ENCODE measurements at places on chromosomes 1 and 21.

DNA sequence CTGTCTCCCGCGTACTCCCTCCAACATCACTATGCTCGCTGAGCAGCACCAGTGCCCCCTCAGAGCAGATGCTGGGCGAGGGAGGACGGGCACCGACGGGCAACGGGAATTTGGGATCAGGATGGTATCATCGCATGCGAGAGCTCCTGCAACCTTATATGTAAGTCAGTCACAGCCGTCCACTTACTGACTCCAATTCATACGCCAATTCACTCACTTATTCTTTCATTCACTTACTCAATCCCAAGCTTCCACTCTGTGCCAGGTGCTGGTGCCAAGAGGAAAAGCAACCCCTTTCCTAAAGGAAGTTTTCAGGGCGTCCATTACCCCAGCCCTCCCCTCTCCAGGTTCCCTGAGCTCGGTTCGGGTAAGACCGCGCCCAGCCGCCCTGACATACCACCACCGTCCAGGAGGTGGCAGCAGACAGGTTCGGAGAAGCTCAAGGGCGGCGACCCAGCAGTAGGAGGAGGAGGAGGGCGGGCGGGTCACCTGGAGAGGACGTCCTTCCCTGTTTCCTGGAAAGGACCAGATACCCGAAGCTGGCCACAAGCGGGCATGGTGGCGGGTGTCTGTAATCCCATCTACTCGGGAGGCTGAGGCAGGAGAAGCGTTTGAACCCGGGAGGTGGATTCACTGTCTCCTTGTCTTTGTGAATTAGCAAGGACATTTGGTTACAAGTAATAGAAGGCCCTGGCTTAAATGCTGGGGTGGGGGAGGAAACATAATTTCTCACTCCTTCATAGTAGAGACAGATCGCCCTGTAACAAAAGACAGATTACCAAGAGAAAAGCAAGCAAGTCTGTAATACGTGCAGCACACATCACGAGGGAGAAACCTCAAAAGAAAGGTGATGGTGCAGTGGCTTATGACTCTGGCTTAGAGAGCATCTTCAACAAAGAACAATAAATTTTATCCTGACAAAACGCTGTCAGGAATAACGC, 7.6 kb upstream of the IL22RA1 start:
- peak; percentile 87 for DNase-seq

DNA sequence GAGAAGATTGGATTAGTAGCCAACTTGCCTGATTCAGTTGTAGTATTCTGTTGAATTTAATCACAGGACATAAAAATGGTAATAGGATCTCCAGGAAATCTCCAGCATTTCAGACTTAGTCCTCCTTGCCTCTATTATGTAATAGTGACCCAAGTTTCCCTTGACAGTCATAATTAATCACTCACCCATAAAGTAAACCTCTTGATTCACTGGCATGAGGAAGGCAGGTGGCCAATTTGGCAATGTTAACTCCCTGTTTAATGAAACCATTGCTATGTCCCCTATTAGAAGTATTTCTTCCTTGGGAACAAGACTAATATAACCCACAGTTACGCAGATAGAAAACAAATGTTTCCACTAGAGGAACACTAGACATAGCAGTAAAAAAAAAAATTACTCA, 604.8 kb upstream of the CXADR start:
- no peak for DNase-seq

GRCh38 chr1:112544751-112545150, 36.0 kb downstream of the WNT2B start:
- DNase-seq: no peak

DNA sequence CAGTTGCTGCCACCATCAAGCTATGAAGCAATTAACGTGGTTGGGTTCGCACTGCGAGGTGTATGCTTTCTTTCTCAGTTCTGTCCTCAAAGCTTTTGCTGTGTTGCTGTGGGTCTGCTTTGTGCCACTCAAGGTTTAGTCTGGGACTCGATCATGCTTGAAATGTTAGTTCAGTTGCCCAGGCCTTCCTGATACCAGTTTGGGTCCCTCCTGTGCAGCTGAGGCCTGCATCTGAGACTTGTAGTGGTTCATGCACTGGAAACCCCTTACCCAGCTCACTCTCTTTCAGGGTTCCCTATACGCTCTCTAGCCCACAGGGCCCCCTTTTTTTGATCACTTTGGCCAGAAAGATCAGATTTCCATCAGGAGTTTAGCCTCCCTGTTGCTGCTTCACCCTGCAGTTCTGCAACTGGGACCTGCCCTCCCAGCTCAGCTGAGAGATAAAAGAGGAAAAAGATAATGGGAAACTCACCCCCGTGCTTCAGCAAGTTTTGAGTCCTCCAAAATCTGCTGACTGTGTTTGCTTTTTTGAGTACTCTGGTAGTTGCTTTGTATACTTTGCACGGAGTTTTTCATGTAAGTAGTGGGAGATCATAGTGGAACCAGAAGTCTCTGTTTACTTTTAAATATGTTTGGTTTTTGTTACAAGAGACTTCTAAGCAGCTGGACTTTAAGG, 317.0 kb downstream of the HHAT start:
- DNase-seq: peak; percentile 24

GRCh38 chr1:170209125-170209524, 63.4 kb downstream of the NTMT2 start:
- no peak for DNase-seq

DNA sequence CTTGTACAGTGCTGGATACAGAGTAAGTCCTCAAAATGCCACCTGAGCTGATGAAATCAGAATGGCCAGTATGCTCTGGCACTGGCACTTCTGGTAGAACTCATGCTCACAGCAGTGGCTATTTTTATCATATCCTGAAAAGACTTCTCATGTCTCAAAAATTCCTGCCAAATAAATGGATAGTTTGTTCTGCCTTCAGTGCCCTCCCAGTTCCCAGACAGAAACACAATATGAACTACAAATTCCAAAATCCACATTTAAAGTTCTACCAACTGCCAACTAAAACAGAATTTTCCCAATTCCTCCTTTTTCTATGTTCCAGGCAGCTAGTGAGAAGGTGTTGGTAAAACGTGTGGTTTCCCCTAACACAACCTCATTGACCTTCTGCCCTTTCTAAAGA, 51.4 kb upstream of the RGS1 start:
- no peak for DNase-seq

- DNase-seq: peak; percentile 65
These were observed at the start of gene GBP3 for GRCh38 chr1:89022167-89022959. Gene GBP3, minus strand, starts transcription at chr1:89022866. Its CDS starts 2,145 bp downstream, at chr1:89020721.

DNA sequence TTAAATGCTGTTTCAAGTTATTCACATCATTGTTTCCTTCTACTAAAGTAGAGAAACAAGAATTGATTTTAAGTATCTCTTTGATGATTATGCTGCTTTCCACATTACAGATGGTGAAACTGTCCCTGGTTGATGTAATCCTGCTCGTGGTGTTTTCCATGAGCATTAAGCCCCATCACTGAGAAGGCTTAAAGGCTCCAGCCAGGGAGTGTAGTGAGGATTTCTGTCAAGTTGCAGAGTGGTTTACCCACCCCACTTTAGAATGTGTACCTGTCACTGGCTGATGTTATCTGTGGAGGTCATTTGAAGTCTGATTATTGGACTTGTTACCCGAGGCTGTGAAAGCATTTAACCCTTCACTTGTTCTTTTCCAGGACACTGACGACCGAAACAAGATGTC, 12.9 kb downstream of the CERS2 start:
- no peak for DNase-seq

DNA sequence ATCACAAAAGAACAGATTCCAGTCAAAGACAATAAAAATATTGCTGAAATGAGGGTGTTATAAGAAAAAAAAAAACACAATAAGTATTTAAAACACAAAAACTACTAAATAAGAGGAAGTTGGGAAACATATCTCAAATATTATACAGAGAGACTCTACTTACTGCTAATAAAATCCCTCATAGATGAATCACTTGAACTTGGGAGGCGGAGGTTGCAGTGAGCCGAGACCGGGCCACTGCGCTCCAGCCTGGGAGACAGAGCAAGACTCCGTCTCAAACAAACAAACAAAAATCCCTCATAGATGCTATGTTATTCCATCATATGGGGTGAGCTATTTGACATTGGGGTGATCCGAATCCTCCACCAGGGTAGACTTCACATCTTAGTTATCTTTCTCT, 48.0 kb upstream of the ZNF281 start:
- no peak for DNase-seq

GRCh38 chr1:37319284-37319683, 155.1 kb upstream of the ZC3H12A start:
- no peak for DNase-seq

DNA sequence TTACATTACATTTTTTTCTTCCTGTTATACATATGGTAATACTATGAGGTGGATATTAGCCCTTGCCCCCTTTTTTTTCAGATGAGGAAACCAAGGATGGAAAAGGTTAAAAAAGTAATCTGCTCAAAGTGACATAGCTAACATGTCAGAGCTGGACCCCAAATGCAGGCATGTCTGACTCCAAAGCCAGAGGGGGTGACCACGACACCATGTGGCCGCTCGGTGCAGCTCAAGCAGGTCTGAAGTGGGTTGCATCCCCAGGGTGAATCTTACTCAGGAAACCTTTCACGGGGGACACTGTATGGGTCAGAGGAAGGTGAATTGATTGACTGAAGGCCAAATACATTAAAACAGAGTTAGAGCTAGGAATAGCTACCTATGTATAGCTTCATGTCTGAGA, 34.8 kb downstream of the CD34 start:
- no peak for DNase-seq

- DNase-seq: peak; percentile 14
These were observed 23.6 kb downstream of the ZBTB18 start for GRCh38 chr1:244074559-244075171.

DNA sequence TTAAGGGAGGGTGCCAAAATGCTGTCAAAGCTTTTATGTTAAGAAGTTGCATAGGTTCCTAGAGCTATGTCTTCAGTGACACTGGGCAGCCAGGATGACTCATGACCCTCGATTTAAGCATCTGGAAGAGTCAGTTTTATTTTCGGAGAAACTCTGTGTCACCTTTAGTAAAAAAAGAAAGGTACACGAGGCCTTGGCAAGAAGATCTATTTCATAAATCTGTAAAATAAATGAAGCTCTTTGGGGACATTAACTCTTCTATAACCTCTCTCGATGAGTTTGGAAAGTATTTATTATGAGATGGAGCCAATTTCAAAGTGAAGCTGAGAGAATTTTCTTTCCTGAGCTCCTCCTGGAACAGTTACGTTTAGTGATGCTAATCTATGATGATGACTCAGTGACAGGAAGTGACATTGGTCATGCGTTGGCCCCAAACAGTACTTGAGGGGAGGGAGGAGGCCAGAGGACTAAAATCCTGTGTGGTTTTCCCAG, 156.5 kb downstream of the HLX start:
- no peak for DNase-seq

GRCh38 chr21:17391811-17392340, 121.0 kb upstream of the CXADR start:
- DNase-seq: peak; percentile 81

DNA sequence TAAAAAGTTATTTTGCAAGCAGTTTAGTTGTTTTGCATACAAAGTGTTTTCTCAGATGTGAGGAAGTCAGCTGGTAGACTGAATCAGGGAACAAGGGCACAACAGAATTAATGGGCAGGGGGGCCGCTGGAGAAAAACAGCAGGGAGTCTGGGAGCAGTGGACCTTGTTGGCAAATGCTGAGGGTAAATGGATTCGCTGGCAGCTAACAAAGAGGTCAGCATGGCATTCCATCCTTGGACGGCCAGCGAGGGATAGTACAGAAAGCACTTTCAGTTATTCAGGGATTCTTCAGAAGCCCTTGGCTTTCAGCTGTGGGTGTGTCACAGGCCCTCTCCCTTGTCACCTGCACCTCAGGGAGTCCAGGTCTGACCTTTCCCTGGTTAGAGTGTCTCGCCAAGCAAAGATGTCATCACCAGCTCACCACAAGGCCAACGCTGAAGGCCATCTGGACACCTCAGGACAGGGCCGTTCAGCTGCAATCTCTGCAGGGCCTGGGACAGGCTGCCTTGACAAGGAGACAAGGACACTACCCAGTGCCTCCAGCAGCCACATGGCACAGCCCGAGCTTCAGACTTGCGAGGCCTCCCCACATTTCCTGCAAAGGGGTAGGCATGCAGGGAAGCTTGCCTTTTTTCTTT, 90.4 kb downstream of the KCNN3 start:
- no peak for DNase-seq

DNA sequence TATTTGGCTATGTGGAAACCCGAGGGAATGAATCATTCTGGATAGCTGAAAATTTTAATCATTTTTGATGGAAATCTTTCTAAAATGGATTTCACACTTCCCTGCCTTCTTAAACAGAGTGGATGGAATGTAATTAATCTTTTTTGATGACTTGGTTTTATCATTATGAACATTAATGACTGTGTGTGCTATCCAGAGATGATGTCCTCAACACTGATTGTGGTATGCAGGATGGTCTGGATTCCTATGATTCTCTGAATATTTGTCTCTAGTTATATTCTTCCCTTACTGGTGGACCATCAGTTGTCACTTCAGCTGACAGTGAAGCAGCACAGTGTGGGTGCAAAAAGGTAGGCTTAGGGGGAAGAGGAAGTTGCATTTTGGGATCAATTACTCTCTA, 513.5 kb downstream of the LMO4 start:
- DNase-seq: no peak

DNA sequence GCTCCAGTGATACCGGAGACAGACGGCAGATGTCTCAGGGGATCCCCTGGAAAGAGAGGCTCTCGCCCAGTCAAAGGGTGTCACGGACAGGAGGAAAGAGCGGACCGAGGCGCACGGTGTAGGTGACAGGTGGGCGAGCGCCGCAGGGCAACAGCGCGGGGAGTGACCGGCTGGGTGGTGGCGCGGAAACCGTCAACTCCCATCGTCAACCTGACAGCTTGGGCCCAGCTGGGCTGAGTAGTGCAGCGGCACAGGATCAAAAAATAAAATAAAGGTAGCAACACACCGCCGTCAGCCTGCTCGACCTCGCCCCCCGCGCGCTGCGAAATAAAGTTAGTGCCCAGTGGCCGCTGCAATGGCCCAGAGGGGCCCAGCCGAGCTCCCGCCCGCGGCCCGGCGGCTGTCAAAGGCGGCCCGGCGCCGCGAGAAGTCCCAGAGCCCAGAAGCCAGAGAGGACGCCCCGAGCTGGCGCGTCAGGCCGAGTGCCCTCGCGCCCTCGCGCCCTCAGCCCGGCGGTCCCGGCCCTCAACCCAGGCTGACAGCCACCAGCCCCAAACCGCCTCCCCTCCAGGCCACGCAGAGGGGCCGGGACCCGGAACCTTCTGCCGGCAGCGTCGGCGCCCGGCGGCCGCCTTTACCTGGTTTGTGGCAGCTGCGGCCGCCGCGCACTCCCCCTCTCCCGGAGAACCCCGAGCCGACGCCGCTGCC, at the start of gene LYST:
Gene LYST, minus strand, starts transcription at position 702 of the 708 bp plus-strand sequence. CDS start 36,489 bp downstream, outside the sequence.
- peak; percentile 56 for DNase-seq

DNA sequence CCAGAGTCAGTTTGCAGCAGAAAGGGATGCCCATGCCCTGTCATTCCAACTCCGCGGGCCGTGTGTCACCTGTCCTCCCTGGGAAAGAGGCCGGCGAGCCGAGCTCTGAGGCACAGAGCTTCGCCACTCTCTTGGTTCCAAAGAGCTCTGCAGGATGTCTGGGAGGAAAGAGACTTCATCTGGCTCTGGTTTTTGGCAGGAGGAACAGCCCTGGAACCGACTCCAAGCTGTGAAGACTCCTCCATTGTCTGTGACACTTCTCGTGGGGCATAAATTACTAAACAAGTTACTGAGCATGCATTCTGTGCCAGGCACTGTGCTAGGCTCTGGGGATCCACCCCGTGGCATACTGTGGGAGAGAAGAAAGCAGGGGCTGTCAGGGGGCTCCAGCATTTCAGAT, 3.9 kb upstream of the FAM151A start:
- no peak for DNase-seq

- no peak for DNase-seq
These were observed 269.4 kb downstream of the HLX start for GRCh38 chr1:221148660-221149059.

Measured in NCI-H345 (cell line).